GM12878 (cell line): ENCODE measurements at places on chromosomes 3 and 15.

- no peak for DNase-seq
These were observed 93.9 kb downstream of the RBPMS2 start for GRCh38 chr15:64681424-64682024.

- DNase-seq: no peak
These were observed 475.4 kb upstream of the CNTN3 start for GRCh38 chr3:75089841-75090240.

- no peak for DNase-seq
These were observed 114.0 kb downstream of the RFTN1 start for GRCh38 chr3:16399473-16399872.

DNA sequence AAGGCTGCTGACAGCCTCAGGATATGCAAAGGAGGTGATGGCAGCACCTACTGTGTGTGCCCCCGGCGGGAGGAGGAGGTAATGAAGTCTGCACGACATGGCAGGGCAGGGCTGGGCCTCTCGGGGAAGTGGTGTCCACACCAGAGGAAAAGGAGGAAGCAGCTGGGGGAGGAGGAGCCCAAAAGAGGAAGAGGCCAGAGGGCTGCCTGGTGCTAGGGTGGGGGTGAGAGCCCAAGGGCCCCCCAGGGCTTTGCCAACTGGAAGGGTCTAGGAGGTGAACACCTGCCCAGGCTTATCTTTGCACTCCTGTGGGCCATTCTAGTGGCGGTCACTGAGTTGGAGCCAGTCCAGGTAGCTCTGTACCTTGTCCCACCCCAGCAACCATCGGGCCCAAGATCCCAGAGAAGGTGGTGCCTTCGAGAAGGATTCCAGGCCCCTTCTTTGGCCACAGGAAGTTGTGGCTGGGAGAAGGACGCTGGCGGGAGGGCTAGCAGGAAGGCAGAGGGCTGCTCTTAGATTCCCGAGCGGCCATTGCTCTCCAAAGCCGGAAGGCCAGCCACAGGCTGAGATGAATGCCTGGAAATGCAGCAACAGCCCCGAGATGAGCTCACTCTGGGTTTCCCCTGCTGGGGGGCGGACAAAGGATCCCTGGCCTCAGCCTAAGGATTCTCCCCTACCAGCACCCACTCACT, 7.0 kb downstream of the GNAI2 start:
- DNase-seq: no peak

DNA sequence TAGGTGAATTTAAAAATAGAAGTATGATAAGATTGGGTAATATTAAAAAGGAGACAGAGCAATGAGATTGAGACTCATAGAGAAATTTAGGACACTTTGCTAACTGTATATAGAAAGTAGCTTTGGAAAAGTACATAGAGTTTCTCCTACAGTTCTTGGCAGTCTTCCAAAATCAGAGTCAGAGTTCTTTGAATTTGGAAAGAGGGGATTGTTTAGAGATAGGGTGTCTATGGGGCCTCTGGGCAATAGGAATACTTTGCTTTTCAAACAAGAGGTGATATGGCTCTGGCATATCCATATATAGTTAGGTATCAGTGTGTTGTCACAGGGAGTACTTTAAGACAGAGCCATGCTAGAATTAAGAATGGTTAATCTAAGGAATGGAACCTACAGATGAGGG, 477.1 kb upstream of the KCNMB2 start:
- DNase-seq: no peak

- DNase-seq: no peak
These were observed 2.7 kb upstream of the CSTA start for GRCh38 chr3:122322095-122323075.

GRCh38 chr3:86865506-86865905, 125.4 kb downstream of the VGLL3 start:
- no peak for DNase-seq

DNA sequence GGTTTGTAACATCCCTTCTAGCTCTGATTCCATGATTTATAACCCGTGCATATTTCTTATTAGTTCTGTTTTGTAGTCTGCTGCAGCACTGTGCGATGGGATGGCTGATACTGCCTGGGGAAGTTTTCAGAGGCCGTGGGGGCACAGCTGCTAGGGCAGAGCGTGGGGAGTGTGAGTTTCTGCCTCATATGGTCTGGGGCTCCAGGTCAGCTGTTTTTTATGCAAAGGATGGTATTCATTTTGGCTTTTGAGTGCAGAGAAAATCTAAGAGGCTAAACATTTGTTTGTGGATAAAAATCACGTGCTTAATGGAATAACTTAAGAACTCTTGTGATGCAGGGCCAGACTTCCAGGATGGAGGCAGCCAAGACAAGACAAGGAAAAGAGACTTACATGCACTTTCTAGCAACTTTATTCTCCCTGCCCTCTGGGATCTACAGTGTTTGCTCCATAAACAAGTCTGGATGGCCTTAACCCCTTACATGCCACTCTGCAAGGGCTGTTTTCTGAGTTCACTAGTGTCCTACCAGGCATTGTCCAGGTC, 45.5 kb upstream of the CFAP161 start:
- DNase-seq: no peak

DNA sequence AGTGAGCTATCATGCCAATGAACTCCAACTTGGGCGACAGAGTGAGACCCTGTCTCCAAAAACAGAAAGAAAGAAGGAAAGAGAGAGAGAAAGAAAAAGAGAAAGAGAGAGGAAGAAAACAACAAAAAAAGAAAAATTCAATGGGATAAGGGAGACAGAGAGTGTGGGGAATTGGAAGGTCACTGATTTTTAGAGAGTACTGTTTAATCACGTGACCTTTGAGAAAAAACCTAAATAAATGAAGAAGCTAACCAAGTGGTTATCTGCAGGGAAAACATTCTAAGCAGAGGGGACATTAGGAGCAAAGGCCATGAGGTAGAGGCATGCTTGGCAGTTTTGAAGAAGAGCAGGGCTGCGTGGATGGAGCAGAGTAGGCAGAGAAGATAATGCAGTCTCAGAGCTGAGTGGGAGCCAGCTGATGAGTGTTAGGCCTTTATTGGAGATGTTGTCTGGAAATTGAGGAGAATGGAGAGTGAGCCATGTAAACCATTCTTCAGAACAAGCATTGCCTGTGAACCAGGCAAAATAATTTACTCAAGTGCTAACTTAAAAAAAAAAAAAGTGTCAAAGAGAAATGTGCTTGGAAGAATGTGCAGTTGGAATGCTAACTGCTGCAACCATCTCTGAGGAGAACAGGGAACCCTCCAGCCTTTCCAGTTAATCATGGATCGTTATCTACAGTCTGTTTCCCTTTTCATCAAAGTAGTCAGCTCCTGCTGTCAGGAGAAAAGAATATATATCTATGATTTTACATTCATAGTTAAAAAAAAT, 377.3 kb upstream of the SEMA6D start:
- DNase-seq: no peak

DNA sequence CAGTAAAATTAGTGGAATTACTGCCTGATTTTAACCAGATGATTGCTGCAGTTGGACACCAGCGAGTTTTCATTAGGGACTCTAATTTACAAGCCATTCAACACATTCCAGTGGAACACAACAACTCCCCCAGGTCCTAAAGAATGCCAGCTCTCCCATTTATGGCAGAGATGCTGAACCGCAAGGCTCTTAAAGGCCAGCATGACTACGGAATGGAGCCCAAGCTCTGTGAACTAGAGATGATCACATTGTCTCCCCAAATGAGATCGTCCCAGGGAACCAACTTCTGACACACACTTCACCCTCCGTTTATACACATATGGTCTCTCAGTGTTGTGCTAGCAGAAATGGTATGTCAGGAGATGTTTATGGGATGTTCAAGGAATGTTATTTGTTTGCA, 446.2 kb upstream of the NR2F2 start:
- no peak for DNase-seq

GRCh38 chr3:184712248-184713039, 580 bp upstream of the MAGEF1 start:
- no peak for DNase-seq

- no peak for DNase-seq
These were observed 98.8 kb upstream of the TNFAIP8L3 start for GRCh38 chr15:51193526-51193925.

- DNase-seq: no peak
These were observed 29.2 kb downstream of the USP4 start for GRCh38 chr3:49310677-49311076.

- no peak for DNase-seq
These were observed 1.3 kb downstream of the RAP2B start for GRCh38 chr3:153163393-153163724.

DNA sequence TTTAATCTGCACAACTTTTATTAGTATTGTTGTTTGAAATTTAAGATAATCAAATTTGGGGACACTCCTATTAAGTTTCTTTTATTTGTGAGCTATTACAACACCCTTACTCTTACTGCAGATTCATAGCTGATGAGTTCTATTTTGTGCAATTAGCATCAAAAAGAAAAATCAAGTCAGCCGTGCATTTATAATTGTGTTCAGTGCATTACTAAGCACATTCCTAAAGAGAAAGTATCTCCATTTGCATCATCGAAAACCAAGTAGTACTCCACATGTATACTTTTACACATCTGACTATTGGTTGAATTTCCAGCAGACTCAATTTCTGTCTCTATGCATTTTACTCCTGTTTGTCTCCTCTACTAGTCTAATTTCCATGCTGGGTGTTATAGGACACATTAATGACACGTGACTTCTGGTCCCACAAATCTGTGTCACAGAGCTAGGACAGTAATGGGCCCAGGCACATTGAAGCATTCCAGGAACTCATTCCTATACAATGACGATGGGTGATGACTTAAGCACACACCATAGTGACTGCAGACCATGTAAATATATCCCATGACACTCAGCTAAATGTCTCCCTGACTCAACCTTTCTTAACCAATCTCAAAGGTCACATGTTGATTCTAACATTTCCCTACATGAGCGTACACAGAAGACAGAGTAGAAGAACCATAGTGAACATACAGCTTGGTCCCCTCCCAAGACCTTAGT, 477.5 kb downstream of the LPP start:
- DNase-seq: no peak

- DNase-seq: no peak
These were observed 1.2 kb downstream of the BNC1 start for GRCh38 chr15:83283138-83283812.

- no peak for DNase-seq
These were observed 90.1 kb upstream of the NEO1 start for GRCh38 chr15:72962054-72962702.
